ENCODE measurements at places on chromosomes 7 and 10. TPM values are rescaled to one million over a fixed set of nuclear protein-coding genes. Genes with fewer than 3 reads are reported as not detected.

The PCLO gene
- total RNA-seq: 2.1 TPM

The NUTM2A gene
- 3.9 TPM for total RNA-seq

The SLC18A2 gene
- total RNA-seq: not detected

The WASHC2C gene
- 29.1 TPM for total RNA-seq

The KCNIP2 gene
- total RNA-seq: 0.65 TPM

The SUGCT gene
- 2.4 TPM for total RNA-seq

The ST8SIA6 gene
- total RNA-seq: not detected

All from placental epithelial cell (primary cell).